ENCODE measurements at places on chromosomes 4 and X.

DNA sequence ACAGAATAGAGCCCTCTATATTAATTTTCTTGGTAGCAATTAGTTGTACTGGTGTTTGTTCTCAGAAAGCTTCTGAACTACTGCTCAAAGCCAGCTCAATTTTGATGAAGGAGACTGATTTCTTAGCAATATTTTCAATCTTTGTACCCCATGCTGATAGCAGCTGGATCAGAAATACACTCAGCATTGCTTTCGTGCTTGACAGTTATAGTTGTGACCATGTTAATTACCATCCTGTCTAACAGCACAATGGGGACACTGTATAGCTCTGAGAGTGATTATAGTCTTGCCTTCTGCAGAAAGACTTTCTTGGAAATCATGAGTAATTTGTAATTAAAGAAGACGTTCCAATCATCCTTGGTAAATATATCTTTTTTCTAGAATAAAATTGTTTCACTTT, 79.7 kb upstream of the GNPDA2 start:
- no peak for DNase-seq
- no peaks in the 10 kb centered on the region for H3K27me3 ChIP-seq
- no peak overlapping the region for H3K27ac ChIP-seq
- H3K4me1 ChIP-seq: no peaks in the 10 kb centered on the region
- H3K36me3 ChIP-seq: no peaks in the 10 kb centered on the region
- H3K4me3 ChIP-seq: no peak overlapping the region

- no peak overlapping the region for H3K4me3 ChIP-seq
- H3K36me3 ChIP-seq: no peaks in the 10 kb centered on the region
- no peak for DNase-seq
- no peak overlapping the region for H3K27ac ChIP-seq
Observed at GRCh38 chr4:10730590-10730989, 46.0 kb upstream of the CLNK start.

DNA sequence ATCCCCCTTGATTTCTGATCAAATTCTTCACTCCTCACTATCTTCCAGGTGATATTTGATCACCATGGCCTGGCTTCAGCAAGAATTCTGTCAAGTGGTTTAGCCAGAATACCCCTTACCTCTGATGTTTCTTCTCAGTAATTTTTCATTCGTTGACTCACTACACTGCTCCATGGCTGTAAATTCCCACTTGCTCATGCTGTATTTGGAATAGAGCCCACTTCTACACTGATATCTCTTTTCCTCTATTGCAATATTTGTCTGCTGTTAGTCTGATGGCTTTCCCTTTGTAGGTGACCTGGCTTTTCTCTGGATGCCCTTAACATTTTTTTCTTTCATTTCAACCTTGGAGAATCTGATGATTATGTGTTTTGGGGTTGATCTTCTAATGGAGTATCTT, 73.9 kb upstream of the DIPK2B start:
- no peak for DNase-seq
- no peak overlapping the region for H3K4me3 ChIP-seq
- no peaks in the 10 kb centered on the region for H3K36me3 ChIP-seq
- no peaks in the 10 kb centered on the region for H3K4me1 ChIP-seq
- H3K27ac ChIP-seq: no peak overlapping the region

- H3K36me3 ChIP-seq: no peaks in the 10 kb centered on the region
- peaks cover 18% of the 10 kb centered on the region for H3K27me3 ChIP-seq
- no peak for DNase-seq
- H3K27ac ChIP-seq: no peak overlapping the region
- peaks cover 7% of the 10 kb centered on the region for H3K4me1 ChIP-seq
Observed at GRCh38 chr4:38529189-38530115, 134.5 kb upstream of the KLF3 start.

DNA sequence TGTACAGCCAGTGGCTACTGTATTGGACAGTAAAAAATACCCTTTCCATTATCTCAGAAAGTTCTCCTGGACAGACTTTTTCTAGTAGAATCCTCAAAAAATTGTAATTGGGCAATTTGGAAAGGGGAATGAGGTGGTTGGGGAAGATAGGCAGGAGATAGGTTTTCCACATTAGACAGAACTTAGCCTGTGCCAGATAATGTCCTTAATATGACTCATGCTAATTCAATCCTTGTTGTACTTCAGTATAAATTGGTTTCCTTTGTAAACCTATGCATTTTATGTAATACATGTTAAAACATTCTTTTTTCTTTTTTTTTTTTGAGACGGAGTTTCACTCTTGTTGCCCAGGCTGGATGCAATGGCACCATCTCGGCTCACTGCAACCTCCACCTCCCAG, 8.9 kb downstream of the EIF4E start:
- peaks cover 22% of the 10 kb centered on the region for H3K4me1 ChIP-seq
- peaks cover 2% of the 10 kb centered on the region for H3K36me3 ChIP-seq
- no peak overlapping the region for H3K4me3 ChIP-seq
- H3K27me3 ChIP-seq: no peaks in the 10 kb centered on the region
- H3K27ac ChIP-seq: no peak overlapping the region
- no peak for DNase-seq

DNA sequence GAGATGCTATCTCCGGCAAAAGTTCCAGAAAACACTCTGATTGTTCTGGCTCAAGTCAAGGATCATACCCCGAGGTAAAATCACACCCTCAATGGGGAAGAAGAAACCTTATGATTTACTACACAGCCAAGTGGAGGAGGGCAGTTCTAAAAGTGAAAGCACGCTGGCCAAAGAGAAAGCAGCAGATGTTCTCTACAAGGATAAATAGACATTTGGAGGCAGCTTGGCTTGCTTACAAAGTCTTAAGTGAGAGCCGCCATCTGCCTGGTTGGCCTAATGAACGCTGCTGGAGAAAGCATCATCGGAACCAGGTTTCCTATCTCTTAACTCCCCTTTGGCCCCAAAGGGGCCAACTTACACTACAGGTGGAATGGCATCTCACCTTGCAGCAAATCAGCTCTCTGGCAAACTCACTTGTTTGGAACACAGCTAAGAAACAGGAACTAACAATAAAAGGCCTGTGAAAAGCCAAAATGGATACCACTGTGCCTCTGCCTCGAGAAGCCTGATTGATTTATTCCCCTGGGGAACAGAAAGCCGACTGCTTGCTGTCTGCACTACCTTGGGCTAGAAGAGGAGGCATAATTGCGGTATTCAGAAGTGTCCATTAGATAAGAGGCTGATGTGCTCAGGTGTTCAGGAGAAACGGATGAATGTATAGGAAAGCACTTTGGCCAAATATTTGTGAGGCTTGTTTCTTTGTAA, 22.8 kb downstream of the FRAS1 start:
- H3K4me1 ChIP-seq: no peaks in the 10 kb centered on the region
- no peak overlapping the region for H3K4me3 ChIP-seq
- peaks cover 31% of the 10 kb centered on the region for H3K27me3 ChIP-seq

DNA sequence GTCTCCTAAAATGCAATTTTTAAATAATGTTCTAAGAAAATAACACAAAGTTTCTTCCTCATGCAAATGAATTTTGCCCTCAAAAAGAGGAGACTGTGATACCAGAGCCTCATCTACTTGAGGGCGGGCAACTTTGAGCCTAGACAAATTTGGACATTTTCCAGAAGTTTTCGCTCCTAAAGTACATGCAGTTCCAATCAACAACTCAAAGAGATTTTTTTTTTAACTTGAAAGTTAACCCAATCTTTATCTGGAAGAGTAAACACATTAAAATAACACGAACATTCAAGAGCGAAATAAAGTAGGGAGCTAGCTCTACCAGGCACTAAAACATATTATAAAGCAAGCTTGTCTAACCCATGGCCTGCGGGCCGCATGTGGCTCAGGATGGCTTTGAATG, 29.4 kb upstream of the FBXW7 start:
- H3K27me3 ChIP-seq: peaks cover 19% of the 10 kb centered on the region
- H3K36me3 ChIP-seq: no peaks in the 10 kb centered on the region
- no peak overlapping the region for H3K27ac ChIP-seq
- H3K4me3 ChIP-seq: no peak overlapping the region
- H3K4me1 ChIP-seq: no peaks in the 10 kb centered on the region

DNA sequence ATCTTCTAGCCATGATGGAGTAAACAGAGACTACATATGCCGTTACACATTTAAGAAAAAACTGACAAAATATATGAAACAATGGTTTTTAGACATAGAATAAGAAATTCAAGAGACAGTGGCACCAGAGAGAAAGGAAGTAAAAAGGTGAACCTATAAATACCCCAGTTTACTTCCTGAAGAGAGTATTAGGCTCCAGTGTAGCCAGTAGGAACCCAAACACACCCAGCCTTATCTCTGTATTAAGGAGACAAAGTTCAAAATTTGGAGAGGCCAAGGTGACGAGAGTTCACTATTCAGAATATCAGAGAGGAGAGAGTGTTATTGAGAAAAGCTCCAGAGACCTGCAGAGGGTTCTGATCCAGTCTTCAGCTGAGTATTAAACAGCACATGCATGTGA, 119.0 kb downstream of the TET2 start:
- no peak overlapping the region for H3K27ac ChIP-seq
- no peaks in the 10 kb centered on the region for H3K4me1 ChIP-seq
- H3K4me3 ChIP-seq: no peak overlapping the region
- peaks cover 52% of the 10 kb centered on the region for H3K36me3 ChIP-seq
- no peaks in the 10 kb centered on the region for H3K27me3 ChIP-seq
- no peak for DNase-seq

Data from osteocyte (in vitro differentiated cells).